NCI-H187 treated with DMSO at 0.1 percent for 48 hours (cell line): ENCODE measurements at places on chromosomes 2 and 18.

DNA sequence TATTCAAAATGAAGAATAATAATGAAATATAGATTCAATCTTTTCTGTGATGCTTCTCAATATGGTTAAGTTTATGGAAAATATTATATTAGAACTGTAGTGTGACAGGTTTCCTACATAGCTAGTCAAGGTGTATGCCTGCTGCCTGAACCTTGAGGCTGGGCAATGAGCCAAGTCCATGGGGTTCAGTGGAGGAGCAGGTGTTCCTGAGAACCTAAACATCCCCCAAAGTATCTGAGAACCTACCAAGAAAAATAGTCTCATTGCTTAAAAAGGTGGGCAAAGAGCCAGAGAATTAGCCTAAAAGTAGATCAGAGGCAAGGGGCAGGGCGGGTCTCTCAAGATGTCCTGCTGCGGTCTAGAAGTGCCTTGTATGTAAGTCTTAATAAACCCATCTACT lies 185.9 kb upstream of the SPHKAP start:
- no peak for DNase-seq

DNA sequence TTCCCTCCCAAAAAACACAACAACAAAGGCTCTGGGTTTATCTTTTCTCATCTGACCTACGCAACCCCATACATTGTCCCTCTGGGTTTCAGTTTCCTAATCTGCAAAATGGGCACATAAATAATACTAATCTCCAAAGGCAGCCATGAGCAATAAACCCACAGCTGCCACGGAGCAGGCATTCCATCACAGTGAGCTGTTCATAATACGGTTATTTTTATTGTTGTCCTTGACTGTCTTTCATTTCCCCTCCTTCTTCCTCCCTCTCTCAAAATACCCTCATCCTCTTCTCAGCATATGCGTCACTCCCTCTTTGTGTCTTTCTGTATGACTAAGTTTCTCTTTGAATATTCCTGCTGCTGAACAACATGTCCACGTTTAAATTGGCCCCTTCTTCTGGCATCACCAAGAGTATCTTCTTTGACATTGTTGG lies 129.8 kb upstream of the CAB39 start:
- no peak for DNase-seq

GRCh38 chr2:10006236-10007161 lies 36.9 kb upstream of the KLF11 start:
- DNase-seq: no peak

- DNase-seq: no peak
These were observed 131.1 kb downstream of the RBMS1 start for GRCh38 chr2:160362541-160362940.

- DNase-seq: no peak
These were observed 3.7 kb downstream of the NMUR1 start for GRCh38 chr2:231526341-231527090.

DNA sequence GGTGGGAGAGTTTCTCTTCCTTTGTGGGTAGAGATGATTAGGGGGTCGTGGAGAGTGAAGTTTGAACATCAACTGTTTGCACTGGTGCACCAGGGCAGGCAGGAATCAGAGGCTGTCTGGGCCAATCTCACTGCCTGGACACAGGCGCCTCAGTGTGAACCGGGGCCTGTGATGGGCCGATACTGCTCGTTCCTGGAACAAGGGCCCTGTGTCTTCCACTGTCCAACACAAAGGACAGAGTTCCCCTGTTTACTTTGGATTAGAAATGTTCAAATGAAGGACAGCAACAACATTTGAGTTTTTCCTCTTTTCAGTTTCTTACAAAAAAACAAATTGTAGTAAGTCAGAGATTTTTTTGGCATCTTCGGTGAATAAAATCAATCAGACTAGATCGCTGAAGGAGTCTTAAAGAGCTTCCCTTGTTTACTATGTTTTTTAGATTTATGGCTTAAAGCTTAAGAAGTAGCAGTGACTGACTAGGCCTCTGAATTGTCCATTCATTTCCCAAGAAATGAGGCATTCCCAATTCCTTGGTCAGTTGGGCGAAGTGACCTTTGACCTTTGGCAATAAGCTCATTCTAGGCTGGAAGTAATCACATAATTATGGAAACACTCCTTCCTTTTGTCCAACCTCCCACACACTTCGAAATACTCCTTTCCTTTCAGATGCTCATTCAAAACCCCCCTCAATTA lies 11.6 kb upstream of the TGFA start:
- DNase-seq: no peak

- no peak for DNase-seq
These were observed 186.8 kb downstream of the LTBP1 start for GRCh38 chr2:33133454-33133952.

DNA sequence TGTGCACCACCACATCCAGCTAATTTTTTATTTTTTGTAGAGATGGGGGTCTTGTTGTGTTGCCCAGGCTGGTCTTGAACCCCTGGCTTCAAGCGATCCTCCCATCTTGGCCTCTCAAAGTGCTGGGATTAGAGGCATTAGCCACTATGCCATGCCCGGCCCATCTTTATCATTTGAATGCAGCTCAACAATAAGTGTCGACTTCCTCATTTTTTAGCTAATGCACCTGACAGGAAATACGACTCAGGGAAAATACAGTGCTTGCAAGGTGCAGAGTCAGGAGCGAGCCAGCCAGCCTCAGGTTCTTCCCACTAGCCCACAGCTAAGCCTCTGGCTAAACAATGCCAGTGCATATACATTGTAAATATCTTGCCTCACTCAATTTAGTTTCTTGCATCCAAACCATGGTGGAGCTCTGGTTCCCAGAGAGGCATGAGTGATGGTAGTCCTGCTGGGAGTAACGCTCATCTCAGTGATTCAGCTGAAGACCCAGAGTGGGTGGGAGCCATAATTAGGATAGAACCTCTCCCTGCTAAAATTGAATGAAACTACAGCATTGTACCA lies 135.0 kb downstream of the TGIF1 start:
- DNase-seq: no peak

DNA sequence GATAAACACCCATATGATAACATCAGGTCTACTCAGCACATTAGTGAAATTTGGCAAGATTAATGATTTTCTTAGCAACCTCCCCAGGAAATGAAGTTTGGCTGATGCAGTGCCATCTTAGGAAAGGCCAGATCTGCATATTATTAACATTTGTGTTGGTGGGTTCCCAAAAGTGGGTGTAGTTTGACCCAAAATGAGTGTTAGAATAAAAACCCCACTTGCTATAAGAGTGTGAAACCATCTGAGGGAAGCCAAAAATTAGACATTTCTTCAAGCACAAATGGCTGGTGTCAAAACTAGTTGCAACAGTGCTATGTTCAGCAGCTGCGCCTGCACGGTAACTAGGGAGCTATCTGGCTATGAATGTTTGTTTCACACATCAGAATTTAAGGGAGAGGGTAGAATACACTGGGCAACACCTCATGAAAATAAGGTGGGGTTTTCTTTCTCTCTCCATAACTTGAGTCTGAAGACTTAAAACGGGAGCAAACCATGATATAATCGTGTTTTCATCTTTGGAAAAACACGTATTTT lies 15.9 kb upstream of the CSRNP3 start:
- DNase-seq: no peak

DNA sequence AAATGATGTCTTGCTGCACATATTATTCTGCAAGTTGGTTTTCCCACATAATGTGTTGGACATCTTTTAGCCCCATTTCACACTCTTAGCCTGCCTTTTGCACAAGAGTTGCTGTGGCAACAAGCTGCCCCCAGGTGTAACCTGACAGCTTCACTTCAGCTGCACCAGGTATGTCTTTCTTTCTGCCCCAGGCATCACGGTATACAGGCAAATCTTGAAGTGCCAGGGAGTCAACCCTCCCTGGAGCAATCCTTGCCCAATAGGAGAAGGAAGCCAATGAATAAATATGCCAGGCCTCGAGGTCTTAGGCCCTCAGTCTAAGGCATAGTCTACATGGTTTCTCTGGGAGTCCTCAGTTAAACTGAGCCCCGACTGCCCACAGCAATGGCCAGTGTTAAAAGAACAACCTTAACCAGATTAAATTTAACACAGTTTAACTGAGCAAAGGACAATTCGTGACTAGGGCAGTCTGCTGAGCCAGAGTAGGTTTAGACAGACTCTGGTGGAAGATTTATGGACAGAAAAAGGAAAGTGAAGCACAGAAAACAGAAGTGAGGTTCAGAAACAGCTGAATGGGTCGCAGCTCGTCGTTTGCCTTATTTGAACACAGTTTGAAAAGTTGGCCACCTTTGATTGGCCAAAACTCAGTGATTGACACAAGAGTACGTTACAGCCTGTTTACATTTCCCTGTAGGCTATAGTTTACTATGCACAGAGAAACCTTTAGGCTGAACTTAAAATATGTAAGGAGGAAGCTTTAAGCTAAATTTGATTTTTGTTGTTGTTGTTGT lies 32.0 kb upstream of the C1QL2 start:
- no peak for DNase-seq

DNA sequence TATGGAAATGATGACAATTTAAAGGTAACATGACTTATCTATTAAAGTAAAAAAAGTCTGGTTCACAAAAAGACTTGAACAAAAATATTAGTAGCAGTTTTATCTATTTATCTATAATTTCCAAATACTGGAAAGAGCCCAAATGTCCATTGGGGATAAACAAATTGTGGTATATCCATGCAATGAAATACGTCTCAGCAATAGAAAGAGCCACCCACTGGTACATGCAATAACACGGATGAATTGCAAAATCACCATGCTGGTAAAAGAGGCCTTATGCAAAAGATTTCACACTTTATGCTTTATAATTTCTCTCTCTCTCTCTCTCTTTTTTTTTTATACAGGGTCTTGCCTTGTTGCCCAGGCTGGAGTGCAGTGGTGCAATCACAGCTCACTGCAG lies 91.4 kb upstream of the ASAP2 start:
- DNase-seq: no peak

- DNase-seq: no peak
These were observed 124.9 kb downstream of the ARHGAP15 start for GRCh38 chr2:143254110-143254509.

GRCh38 chr18:41674506-41674905 lies 280.5 kb upstream of the PIK3C3 start:
- no peak for DNase-seq

DNA sequence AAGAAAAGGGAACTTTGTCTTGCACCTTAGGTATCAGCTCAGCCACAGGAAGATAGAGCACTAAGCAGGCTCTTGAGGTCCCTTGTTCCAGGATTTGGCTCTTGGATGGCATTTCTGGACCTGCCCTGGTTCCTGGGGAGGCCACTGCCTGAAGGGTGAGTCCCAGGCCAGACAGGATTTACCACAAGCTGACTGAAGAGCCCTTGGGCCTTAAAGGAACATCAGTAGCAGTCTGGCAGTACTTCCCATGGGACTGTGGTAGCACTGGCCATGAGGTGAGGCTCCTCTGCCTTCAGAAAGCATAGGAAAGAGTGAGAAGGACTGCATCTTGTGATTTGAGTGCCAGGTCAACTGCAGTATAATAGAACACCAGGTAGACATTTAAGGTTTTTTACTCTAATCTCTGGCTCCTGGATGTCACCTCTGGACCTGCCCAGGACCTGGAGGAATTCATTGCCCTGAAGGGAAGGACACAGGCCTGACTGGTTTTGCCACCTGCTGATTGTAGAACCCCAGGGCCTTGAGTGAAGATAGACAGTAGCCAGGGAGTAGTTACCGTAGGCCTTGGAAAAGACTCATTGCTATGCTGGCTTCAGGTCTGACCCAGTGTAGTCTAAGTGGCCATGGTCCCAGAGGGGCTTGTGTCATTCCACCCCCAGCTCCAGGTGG lies 154.4 kb upstream of the CREB1 start:
- DNase-seq: no peak

DNA sequence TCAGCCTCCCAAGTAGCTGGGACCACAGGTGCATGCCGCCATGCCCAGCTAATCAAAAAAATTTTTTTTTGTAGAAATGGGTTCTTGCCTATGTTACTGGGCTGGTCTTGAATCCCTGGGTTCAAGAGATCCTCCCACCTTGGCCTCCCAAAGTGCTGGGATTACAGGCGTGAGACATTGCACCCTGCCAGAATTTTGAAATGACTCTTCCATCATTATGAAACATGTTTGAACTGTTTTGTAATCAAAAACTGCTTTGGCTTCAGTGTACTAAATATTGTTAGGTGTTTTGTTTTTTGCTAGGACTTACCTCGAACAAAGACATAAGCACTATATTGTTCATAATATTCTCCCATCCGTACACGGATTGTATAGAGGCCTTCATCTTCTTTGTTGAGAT lies 55.8 kb downstream of the MYOM1 start:
- no peak for DNase-seq

- DNase-seq: no peak
These were observed 49.8 kb upstream of the LGALSL start for GRCh38 chr2:64404002-64404731.

DNA sequence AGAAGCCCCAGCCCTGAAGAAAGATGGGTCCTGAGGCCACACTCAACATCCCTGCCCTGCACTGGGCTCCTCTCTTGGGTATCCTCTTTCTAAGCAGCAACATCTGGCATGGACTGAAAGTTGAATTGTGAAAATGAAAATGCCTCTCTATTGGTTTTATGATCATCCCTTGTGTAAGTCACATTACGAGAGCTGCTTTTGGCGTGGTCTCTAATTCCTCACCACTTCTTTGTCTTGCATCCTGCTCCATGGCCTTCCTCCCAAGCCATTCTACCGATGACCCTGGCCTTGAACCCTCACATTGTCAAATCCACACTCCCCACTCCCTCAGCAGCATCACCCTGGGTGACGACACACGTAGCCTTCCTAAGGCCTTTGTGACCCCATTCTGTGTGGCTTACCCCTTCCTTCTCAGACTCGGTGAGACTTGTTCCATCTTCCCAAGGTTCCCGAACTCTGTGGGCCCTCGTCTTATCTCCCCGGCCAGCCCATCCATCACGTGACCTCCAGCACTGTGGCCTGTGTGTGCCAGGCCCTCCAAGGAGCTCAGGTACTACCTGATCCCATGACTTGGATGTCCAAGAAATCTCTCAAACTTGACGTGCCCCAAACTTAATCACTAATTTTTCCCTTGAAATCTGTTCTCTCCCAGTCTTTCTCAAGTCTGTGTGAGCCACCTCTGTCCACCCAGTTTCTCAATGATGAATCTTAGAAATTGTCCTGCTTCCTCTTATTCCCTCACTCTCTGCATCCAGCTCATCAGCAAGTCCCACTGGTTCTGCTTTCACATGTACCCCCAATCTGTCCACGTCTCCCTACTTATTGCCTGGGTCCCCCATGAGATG lies 194.7 kb upstream of the HS6ST1 start:
- no peak for DNase-seq

GRCh38 chr18:35306588-35307250 lies 16.7 kb upstream of the ZSCAN30 start:
- DNase-seq: no peak

DNA sequence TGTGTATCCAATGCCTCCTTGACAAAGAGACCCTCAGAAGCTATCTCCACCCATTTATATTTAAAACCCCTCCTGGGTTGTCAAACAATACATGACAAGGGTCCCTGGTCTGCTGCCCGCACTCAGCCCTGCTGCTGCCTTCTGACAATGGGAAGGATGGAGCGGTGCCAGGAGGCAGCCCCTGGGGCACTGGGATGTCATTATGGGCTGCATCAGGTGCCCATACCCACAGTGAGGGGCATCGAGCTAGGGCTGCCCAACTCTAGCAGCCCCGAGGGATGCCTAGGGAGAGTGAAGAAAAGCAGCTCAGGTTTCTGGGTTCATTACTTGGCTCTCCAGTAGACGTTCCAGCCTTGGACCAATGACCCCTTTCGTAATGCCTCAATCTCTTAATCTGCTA lies 301.7 kb downstream of the ALK start:
- DNase-seq: no peak

GRCh38 chr2:168212167-168212566 lies 35.2 kb downstream of the STK39 start:
- no peak for DNase-seq

- DNase-seq: no peak
These were observed 47.3 kb upstream of the MRPL33 start for GRCh38 chr2:27724191-27724590.

GRCh38 chr2:162581959-162582798 lies 238.2 kb downstream of the GCA start:
- DNase-seq: no peak
